ENCODE measurements at places on chromosomes 12 and 14.

GRCh38 chr14:54329082-54329695 is 67.6 kb upstream of the CDKN3 start:
- DNase-seq: no peak

DNA sequence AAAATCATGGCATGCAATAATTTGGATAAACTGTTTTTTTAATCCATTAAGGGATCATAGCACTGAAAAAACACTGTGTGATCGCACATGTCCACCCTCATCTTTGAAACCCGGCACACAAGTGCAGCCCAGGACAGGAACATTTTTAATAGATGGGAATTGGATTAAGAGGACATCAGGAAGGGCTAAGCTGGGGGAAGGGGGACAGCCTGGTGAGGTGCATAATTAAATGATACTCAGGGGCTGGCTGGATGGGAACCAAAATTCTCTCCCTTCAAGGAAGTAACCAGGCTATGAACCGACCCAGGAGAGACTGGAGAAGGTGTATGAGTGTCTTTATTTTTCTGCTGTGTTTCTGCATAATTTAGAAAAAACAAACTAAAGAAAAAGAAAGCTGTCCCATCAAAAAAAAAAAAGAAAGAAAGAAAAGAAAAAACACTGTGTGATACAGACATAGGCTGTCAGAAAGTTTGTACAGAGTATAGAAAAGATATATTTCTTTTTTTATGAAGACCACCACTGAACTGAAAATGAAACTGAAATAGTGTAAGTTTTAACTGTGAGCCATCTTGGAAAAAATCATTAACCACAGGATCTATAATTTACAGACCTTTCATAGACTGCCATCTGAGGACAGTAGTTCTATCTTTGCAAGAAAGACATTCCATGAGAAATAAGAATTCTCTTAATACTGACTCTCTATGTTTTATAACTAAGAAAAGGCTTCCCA is 75.1 kb upstream of the SLC38A4 start:
- no peak for DNase-seq

- DNase-seq: no peak
Measured at GRCh38 chr12:56020423-56021184, at the start of gene IKZF4. IKZF4 (plus strand) TSS chr12:56021043; CDS start chr12:56021494, 451 bp downstream.

DNA sequence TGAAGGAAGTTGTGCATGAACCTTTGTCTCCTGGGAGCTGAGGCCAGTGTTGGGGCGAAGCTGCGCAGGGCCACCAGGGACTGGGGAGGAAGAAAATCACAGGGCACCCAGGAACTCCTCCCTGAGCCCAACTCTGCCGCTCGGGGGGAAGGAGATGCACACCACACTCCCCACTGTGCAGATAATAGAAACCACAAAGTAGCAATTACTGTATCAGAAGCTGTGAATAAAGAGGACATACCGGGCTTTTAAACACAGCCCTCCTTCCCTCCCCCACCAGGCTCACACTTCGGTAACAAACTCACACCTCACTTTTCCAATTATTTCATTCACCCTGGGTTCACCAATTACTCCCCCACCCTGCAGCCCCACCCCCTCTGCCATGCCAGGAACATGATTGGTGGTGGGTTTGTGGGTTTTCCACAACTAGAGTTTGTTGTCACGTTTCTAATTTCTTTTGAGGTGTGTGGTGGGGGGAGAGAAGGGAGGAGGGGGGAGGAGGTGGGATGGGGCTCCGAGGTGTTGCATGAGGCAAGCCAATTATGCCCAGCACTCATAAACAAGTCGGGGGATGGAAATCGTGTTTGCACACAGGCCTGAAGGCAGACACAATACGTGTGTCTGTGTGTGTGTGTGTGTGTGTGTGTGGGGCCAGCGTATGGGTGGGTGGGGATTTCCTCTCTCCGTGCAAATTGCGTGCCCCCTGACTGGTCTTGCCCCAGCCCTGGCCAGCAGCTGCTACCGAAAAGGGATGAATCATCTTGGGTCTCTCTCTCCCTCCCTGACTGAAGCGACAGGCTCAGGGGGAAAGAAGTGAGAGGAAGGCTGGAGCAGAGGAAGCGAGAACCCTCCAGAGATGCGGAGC is 103.3 kb downstream of the RBM19 start:
- peak; percentile 3 for DNase-seq

GRCh38 chr12:91722072-91722471 is 423.6 kb downstream of the BTG1 start:
- DNase-seq: no peak

DNA sequence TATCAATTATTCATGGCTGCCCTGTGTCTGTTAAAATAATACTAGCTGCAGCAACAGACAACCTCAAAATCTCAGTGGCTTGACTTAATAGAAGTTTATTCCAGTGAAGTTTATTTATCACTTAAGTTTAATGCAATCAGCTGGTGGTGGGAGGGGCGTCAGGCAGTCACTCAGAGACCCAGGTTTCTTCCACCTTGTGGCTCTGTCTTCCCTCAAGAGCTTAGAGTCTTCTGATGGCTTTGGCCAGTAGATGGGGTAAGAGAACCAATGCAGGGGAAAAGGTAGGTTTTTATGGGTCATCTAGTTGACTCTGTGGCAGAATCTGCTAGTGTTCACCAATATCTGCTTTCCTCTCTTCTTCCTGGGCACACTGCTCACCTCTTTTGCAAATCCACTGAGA is 668.9 kb downstream of the AACS start:
- DNase-seq: no peak

All from effector memory CD8-positive, alpha-beta T cell (primary cell).